ENCODE measurements at places on chromosomes 6 and 20.
A peak's percentile ranks its signal among the peaks of the same experiment; 100 is the strongest.

DNA sequence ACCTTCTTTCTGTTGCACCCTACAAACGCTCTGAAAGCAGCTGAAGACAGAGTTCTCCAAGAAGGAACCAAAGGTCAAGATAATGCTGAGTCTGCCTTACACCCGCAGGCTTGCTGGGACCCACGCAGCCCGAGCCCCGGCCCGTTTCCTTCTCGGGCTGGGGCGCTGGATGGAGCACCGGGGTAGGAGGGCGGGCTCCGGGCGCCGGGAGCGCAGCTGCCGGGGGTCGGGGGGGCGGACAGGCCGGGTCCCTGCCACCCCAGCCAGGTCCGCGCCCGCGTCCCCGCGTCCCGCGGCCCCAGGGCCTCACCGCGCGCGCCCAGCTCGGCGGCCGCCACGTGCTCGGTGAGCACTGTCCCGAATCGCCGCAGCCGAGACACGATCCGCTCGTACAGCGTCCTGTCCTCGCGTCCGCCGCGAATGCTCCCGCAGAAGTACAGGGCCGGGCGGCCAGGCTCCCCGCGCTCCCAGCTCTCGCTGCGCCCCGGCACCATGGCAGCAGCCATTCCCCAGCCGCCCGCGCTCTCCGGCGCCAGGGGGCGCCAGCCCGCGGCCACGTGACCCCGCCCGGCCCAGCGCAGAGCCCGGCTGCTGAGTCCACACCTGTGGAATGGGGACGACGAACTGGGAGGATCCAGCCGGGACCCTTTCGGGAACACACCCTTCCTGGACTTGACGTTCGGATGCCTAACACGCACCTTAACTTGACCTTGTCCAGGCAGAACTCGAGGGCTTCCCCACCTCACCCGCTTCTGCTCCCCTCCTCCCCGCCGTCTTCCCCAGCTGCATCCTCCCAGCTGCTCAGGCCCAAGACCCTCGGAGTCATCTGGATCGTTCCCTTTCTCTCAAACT lies at the start of gene DNPH1:
Gene DNPH1 (minus strand): TSS at position 531 of the 852 bp plus-strand sequence. CDS start 25 bp downstream, at position 506.
- DNase-seq: peak; percentile 57

DNA sequence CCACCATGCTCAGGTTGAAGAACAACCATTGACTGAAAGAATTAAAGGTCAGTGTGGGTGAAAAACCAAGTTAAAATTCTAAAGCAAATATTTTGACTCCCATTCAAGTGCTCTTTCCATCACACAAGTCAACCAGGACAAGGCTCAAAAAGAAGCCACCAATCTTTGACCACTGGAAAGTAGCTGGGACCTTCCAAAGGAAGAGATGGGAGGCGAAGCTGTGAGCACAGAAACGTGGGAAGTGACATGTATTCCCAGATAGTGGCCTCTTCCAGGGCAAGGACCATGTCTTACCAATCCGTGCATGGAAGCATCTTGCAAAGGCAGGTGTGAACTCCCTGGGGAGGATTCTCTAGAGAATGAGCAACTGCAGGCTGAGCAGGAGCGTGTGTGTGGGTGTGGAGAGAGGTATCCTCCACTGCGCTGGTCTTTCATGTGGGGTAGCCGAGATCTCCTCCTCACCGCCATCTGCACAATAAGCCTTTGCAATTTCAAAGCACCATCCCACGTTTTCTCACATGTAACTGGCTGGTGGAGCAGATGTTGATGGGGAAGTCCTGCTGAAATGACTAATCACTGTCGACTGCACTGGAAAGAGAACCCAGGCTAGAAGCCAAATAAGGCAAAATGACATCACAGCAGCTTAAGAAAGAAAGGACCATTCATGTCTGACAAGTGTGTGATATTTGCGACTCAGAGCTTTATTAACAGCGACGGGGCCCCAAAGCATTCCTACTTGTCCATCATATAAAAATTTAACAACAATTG lies 189.4 kb upstream of the RREB1 start:
- DNase-seq: no peak

GRCh38 chr6:97275804-97276203 lies 7.2 kb downstream of the MMS22L start:
- no peak for DNase-seq

GRCh38 chr6:126640356-126640755 lies 300.4 kb downstream of the CENPW start:
- no peak for DNase-seq

DNA sequence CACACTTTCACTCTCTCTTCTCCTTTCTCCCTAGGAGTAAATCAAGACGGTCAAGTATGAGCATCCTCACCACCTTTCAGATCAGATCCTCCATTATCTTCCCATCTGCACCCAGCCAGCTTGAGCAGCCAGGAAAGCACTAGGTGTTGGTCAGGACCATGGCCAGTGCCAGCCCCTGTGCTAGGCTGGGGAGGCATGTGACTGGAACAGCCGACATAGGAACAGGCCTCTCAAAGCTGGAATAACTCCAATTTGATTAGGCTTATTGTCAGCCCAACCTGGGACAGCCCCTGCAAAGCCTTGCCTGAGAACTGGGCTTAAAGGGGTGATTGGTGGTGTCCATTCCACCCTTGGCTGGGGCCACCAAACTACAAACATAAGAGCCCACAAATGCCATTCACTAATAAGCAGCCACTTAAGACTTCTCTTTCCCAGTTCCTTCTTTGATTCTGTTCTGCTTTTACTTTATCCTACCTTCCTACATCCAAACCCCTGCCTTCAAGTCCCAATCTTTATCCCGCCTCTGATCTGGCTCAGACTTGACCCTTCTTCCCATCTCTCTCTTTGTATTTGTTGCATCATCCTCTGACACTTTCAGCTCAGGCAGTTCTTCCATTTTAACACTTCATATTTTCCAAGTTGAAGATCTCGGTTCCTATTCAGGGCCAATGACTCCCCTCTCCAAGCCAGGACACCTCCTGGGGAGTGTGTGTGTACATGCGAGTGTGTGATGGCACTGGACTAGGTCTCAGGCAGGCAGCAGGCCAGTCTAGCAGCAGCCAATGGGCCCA lies 4.5 kb upstream of the TREM2 start:
- no peak for DNase-seq

DNA sequence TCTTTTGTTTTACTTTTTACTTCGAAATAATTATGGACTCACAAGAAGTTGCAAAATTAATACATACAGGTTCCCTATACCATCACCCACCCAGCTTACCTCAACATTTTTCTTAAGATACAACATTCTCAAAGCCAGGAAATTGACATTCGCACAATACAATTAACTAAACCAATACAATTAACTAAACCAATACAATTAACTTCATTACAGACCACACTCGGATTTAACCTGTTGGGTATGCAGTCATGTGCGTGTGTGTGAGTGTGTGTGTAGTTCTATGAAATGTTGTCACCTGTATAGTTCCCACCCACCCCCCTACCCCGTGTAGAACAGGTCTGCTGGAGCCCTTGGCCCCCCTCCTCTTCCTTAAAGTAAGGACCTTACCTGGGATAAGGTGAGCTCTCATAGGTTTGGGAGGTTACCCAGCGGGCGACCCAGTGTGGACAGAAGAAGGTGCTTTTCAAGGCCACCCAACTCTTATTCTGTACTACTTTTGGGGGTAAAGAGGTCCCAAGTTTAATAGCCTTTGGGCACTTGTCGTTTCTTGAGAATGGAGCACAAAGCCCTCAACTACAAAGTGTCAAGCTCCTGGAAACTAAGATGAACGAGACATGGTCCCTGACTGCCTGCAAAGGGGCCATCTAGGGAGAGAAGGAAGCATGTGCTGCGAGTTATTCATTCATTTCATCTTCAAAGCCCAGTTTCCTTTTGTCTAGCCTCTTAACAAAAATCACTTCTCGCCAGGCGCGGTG lies 544 bp upstream of the STK38 start:
- DNase-seq: no peak

GRCh38 chr6:80454197-80454596 lies 347.7 kb downstream of the BCKDHB start:
- no peak for DNase-seq

GRCh38 chr6:139159016-139159415 lies 24.1 kb downstream of the HECA start:
- DNase-seq: no peak

- no peak for DNase-seq
These were observed 331.6 kb downstream of the RNGTT start for GRCh38 chr6:88631830-88632229.

DNA sequence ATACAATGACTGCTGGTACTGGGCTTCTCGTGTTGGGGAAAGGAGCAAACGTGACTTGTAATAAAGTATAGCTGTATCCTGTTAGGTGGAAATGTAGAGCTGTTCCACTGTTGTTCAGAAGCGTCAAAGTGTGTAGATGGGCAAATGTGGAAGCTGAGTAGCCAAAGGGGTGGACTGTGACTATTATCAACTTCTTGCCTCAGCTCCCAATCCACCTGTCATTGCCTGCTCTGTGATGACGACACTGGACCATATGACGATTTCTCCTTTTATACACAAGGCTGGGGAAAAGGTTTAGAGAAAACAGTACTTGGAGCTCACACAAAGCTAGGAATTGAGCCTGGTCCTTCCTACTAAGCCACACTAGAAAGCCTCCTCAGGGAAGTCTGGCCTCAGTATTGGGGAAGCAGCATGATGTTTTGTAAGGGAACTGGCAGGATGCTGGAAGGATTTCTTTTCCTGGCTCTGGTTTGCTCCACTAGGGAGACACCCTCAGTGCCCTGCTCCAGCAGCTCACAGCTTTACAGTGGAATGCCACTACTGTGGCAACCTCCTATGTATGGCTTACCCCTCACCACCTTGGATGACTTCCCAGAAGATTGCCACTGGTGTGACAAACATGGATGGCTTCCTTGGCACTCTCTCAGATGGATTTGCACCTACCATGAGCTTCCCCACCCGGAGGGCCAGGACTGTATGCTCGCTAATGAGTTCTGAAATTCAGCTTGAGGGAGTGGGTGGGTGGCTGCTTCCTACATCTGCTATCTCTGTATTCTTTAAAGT lies 20.0 kb downstream of the CD164 start:
- no peak for DNase-seq

GRCh38 chr20:4069751-4070150 lies 54.4 kb upstream of the RNF24 start:
- DNase-seq: no peak

DNA sequence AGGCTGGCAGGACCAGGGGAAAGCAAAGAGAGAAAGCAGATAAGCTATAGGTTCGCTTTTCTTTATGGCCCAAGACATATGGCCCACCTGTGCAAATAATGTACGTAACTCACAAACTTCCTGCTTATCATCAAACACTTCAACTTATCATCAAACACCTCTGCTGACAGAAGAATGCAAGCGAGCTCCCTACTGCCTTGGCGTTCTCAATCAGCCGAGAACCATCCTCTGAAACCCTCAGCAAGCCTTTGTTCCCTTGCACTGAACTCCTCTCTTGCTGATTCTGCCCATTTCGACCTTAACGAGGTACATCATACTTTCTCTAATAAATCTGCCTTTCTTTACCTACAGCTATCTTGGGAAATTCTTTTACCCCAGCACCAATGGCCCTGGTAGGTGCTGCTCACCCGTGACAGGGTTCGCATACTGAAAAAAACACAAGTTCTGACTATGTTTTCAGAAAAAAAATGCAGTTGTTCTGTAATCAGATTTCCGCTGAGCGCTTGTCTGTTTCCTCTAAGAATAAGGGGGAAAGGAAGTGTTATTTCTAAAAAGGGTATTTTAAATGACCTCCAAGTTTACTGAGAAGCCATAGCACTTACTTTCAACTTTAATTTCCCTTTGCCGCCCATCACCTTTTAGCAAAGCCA lies 28.3 kb downstream of the SERPINB6 start:
- DNase-seq: no peak

- DNase-seq: no peak
These were observed 155.8 kb downstream of the GRM4 start for GRCh38 chr6:33990061-33990541.

DNA sequence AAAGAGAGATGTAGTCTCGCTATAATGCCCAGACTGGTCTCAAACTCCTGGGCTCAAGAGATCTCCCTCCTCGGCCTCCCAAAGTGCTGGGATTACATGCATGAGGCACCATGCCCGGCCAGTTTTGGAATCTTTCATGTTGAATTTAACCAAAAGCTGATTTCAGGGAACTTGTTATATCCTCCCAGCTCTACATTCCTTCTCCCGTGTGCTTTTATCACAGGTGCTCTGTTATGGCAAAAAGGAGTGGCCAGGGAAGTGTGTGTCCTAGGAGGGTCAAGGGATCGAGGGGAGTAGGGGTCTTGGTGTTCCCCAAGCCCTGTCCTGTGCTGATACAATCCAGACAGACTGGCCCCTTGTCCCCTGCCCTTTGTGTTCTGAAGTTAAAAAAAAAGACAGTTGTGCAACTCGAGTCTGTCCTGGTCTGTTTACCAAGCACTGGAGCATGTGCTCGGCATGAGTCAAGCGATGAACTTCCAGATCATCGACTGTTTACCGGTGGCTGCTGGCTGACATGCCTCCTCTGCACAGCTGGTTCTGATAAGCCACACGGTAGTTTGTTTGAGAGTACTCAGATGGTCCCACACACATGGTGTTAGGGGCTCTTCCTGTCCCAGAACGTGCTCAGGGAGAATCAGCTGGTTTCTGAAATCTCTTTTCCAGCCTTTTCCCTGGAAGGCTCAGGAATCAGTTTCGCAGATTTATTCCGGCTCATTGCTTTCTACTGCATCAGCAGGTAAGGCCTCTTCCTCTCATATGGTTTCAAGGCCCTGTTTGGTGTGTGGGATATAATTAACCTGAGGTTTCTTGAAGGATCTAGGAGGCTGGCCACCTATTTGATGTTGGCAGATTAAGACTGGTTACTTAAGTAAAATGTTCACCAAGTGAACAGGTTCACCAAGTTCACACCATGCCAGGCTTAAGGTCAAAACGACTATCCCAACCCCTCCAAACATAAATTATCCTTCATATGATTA lies 52.6 kb upstream of the NAA20 start:
- DNase-seq: no peak

GRCh38 chr6:74551896-74552295 lies 654.0 kb downstream of the COL12A1 start:
- DNase-seq: no peak

- DNase-seq: no peak
These were observed 492.0 kb upstream of the NRSN1 start for GRCh38 chr6:23633996-23634395.

DNA sequence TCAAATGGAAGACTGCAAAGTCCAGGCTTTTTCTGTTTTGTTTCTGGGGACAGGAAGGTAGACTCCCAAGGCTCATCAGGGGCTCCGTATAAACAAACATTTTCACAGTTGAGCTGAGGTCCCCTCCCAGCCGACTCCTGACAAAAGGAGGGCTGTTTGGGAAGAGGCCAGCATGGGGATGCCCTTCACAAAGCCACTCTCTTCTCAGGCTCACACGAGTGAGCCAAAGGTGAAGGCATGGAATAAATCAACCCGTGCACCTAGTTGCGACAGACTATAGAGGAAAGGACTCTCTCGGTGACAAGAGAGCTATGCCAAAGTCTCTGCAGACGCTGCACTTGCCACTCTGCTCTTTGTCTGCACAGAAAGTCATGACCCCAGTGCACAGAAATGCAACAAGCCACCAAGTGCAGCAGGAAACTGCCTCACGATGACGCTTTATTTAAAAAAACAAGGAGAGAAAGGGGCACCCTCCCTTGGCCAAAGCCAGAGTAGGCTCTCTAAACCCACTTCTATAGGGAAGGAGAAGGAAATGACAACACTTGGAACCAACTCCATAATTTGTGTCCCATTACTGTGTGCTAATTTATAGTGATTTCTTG lies 21.0 kb downstream of the JAG1 start:
- no peak for DNase-seq

GRCh38 chr6:96963809-96964208 lies 39.3 kb downstream of the KLHL32 start:
- no peak for DNase-seq
